ENCODE measurements at places on chromosomes 6 and 20. TPM values are rescaled to one million over a fixed set of nuclear protein-coding genes. Genes with fewer than 3 reads are reported as not detected.

DNA sequence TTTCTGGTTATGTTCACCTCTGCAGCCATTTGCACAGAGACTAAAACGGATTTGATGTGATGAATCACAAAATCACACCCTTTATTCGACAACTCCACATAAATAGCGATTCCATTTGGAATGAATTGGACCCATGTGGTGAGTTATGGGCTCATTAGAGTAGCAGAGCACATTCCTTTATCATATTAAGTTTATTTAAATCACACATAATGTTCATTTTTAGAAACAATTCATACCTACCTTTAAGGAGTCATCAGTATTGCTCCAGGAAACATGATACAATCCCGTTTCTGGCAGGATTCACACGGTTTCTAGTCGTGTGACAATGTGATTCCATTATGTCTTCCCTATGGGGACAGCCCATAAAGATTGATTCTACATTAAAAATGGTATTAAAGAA is 303.5 kb downstream of the CDH4 start:
- no peak overlapping the region for H3K27ac ChIP-seq
- no peak overlapping the region for H3K4me3 ChIP-seq
- no peaks in the 10 kb centered on the region for H3K4me1 ChIP-seq
- no peak for DNase-seq
- H3K36me3 ChIP-seq, result no peaks in the 10 kb centered on the region

DNA sequence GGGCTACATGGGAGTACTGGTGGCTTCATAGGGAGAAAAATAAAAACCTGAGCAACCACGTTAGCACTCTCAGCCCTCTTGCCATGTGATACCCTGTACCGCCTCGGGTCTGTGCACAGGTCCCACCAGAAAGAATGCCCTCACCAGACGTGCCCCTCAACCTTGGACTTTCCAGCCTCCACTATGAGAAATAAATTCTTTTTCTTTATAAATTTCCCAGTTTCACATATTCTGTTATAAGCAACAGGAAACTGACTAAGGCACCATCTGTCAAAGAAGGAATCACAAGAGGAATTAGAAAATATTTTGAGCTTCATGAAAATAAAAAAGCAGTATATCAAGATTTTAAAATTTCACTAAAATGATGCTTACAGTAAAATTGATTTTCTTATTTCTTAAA is 168.4 kb upstream of the BMP5 start:
- no peak overlapping the region for H3K4me3 ChIP-seq
- no peak overlapping the region for H3K27ac ChIP-seq
- no peaks in the 10 kb centered on the region for H3K36me3 ChIP-seq
- no peaks in the 10 kb centered on the region for H3K27me3 ChIP-seq
- no peaks in the 10 kb centered on the region for H3K4me1 ChIP-seq
- DNase-seq, result no peak

- H3K4me1 ChIP-seq, result peaks cover 8% of the 10 kb centered on the region
- H3K27ac ChIP-seq, result no peak overlapping the region
- H3K4me3 ChIP-seq, result no peak overlapping the region
- H3K27me3 ChIP-seq, result no peaks in the 10 kb centered on the region
These were observed 73.1 kb upstream of the QKI start for GRCh38 chr6:163341224-163342061.

Gene ECT2L
- not detected for total RNA-seq

- DNase-seq, result no peak
- H3K27me3 ChIP-seq, result no peaks in the 10 kb centered on the region
- peak overlapping the region; percentile 92 for H3K4me3 ChIP-seq
- H3K27ac ChIP-seq, result peak overlapping the region; percentile 94
- H3K36me3 ChIP-seq, result peaks cover 79% of the 10 kb centered on the region
These were observed 511 bp upstream of the OGFR start for GRCh38 chr20:62804021-62804626.

DNA sequence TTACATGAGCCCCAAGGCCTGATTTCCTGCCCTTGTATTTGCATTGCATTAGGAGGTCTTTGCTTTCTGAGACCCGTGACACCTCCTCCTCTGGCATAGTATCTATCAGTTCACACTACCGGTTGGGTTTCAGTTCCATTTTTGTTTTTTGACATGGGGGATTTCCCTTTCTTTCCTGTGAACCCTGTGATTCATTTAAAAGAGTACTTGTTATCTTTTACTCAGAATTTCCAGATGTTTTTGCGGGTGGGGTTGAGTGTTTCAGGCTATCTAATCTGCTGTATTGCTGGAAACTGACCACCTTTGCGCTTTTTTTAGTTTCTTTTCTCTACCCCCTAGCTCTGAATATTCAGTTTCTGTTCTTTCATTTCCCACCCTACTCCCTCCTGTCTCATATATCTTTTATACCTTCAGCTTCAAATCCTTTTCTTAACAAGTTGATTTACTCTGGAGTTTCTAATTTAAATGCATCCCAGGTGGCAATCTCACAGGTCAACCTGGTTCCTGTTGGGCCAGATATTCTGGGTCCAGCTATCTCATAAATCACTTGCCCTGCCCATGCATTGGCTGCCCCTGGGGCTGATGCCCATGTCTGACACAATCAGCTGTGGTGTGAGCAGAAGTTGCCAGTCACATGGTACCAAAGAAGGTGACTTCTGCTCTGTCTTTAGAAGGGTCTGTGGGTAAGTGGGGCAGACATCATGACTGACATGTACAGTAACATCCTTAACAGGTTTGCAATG is 14.3 kb upstream of the NCOA3 start:
- H3K27me3 ChIP-seq, result no peaks in the 10 kb centered on the region
- H3K4me3 ChIP-seq, result no peak overlapping the region
- no peak for DNase-seq
- H3K27ac ChIP-seq, result no peak overlapping the region
- H3K36me3 ChIP-seq, result no peaks in the 10 kb centered on the region

Gene KIF25
- not detected for total RNA-seq

DNA sequence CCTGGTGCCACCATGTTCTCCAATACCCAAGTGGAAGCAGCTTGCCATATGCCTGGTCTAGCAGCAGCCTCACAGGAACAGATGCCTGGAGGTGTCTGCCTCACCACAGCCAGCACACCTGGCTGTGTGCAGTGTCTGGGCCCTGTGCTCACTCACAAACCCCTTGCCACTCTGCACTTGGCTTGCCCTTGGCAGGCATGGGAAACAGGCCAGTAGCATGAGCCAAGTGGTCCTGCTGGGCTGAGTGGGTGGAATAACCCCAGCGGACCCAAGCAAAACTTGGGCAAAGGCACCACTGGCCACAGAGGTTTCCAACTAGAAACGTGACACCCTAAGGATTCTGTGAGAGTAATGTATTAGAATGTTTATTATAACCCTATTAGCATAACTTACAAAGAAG is 600.5 kb upstream of the GJE1 start:
- H3K4me1 ChIP-seq, result no peaks in the 10 kb centered on the region
- no peaks in the 10 kb centered on the region for H3K36me3 ChIP-seq
- H3K27me3 ChIP-seq, result no peaks in the 10 kb centered on the region
- H3K27ac ChIP-seq, result no peak overlapping the region
- H3K4me3 ChIP-seq, result no peak overlapping the region

DNA sequence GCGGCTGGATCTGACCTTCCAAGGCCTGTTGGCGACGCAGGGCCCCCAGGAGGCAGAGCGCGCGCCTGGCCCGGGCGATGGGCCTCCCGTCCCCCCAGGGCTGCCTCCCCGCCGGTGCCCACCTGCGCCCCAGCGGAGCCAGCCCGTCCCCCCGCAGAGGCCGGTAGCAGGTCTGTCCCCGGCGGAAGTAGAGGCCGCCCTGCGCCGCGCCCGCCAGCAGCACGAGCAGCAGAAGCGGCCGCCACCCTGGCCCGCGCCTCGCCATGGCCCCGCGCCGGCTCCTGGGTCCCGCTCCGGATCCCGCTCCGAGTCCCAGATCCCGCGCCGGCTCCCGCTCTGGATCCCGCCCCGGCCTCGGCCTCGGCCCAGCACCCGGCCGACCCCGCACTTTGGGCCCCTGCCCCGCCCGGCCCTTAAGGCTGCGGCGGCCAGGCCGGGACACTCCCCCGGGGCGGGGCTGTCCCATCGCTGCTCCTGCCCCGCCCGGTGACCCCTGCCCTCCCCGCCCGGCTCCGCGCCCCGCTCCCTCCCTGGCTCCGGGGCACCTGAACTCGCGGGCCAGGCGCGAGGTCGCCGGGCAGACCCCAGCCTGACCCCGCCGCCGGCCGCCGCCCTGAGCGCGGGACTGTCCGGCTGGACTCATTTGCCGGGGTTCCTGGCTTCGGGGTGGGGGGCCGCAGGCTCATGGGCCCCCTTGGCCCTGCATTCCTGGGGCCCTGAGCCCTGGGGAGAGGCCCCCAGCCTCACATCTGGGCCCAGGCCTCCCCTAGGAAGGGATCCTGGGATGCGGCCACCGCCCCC is at the start of gene CTSZ:
Gene CTSZ (minus strand): TSS at position 391 of the 801 bp plus-strand sequence. CDS start 126 bp downstream, at position 265.
- H3K27me3 ChIP-seq, result no peaks in the 10 kb centered on the region
- peaks cover 47% of the 10 kb centered on the region for H3K4me1 ChIP-seq
- peaks cover 49% of the 10 kb centered on the region for H3K36me3 ChIP-seq

GRCh38 chr6:167424060-167424673 is 99.3 kb downstream of the TTLL2 start:
- peaks cover 72% of the 10 kb centered on the region for H3K27me3 ChIP-seq
- no peak overlapping the region for H3K27ac ChIP-seq
- DNase-seq, result no peak
- peaks cover 9% of the 10 kb centered on the region for H3K36me3 ChIP-seq

DNA sequence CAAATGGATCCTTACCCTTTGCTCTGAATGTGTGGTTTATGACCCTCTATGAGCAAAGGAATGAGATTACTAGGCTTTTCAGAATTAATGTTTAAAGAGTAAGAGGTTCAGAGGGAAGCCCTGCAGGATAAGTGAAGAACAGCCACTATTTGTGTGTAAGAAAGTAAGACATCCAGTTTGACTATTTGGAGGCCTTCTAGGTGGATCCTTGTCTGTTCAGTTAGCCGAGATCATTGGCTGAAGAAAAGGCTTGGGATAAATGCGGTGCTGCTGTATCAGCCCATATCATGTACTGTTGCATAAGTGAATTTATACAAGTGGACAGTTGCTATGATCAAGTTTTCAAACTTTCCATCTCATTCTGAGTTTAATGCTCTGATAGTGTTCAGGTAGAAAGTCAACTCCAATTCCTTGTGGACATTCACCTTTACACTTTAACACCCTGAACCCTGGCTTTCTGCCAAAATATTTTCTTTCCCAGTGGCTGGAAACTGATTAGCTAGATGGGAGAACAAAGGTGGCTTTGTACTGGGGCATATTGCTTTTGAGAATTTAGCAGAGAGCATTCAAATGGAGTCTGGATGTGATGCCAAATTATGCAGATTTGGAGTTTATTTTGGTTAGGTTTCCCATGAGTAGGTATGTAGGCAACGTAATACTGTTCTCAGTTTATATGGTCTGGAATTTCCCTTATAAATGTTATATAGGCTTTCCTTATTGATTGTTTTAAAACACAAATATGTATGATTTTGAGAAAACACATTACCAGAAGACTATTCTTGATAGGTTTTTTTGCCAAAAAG is 15.0 kb downstream of the PARD6B start:
- H3K27ac ChIP-seq, result peak overlapping the region; percentile 86
- peaks cover 85% of the 10 kb centered on the region for H3K4me1 ChIP-seq
- DNase-seq, result peak; percentile 85
- H3K36me3 ChIP-seq, result peaks cover 97% of the 10 kb centered on the region
- peak overlapping the region; percentile 63 for H3K4me3 ChIP-seq

Gene POPDC3
- 3.8 TPM for total RNA-seq

Gene CGA
- total RNA-seq, result not detected

Gene RAB5IF
- 235 TPM for total RNA-seq

Gene DEFB114
- not detected for total RNA-seq

- DNase-seq, result no peak
- peaks cover 13% of the 10 kb centered on the region for H3K4me1 ChIP-seq
- no peaks in the 10 kb centered on the region for H3K36me3 ChIP-seq
- no peak overlapping the region for H3K4me3 ChIP-seq
- peaks cover 10% of the 10 kb centered on the region for H3K27me3 ChIP-seq
- H3K27ac ChIP-seq, result no peak overlapping the region
These were observed 76.2 kb upstream of the RPS6KA2 start for GRCh38 chr6:166703149-166703710.

- no peak overlapping the region for H3K27ac ChIP-seq
- H3K36me3 ChIP-seq, result no peaks in the 10 kb centered on the region
- no peak overlapping the region for H3K4me3 ChIP-seq
- DNase-seq, result no peak
- H3K27me3 ChIP-seq, result no peaks in the 10 kb centered on the region
These were observed 454.9 kb downstream of the C6orf118 start for GRCh38 chr6:164854526-164854925.

DNA sequence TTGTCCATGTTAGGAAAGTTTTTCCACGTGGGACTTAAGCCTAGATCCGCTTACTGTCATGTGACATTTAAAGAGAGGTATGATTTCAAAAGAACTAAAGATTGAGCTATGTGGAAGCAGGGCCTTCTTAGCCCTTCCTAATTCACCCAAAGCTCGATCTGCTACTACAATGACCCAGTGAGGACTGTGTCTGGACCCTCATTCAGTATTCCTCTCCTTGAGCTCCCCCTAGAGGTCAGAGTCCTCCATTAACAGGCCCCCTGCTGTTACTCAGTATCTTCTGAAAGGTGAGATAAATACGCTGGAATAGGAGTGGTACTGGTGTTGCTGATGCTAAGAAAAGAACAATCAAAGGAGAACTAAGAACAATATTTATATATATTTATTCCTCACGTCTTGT is 414.0 kb downstream of the GJA1 start:
- H3K27ac ChIP-seq, result no peak overlapping the region
- peak; percentile 79 for DNase-seq
- no peaks in the 10 kb centered on the region for H3K36me3 ChIP-seq

DNA sequence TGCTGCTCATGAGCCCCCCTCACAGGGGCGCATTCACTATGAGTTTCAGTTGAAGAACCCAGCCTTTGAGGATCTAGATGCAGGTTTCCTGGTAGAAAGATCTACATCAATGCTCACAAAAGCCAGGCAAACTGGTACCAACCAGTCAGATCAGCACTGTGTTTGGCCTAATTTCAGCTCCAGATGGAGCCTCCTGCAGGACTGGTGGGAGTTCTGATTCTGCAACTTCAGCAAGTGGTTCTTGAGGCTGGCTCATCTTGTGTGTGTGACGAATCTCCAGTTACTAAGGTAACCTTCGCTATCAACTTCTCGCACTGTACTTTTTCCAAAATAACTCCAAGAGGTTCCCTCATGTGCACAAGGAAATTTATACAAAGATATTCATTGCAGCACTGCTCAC is 118.8 kb downstream of the ZMYND8 start:
- H3K4me3 ChIP-seq, result no peak overlapping the region
- no peak overlapping the region for H3K27ac ChIP-seq
- no peak for DNase-seq
- no peaks in the 10 kb centered on the region for H3K27me3 ChIP-seq
- H3K36me3 ChIP-seq, result peaks cover 56% of the 10 kb centered on the region

Gene CLVS2
- total RNA-seq, result not detected

Gene HSPA1L
- total RNA-seq, result 4.2 TPM

DNA sequence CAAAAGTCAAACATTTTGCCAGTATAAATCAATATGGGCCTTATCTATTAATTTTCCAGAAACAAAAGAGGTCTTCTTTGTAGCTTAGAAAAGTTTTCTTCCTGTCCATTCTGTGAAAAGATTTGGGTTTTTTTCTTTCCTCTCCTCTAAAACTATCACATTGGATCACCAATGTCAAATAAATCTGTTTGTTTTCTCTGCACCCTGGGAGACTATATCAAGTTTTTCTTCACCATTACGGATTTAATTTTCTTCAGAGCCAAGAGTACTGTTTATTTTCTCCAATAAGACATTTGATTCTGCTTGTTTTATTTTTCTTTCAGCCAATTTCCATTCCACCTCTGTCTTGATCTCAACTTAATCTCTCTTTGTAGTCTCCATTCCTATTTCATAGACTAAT is 1.9 kb upstream of the LZTS3 start:
- DNase-seq, result no peak
- H3K27ac ChIP-seq, result no peak overlapping the region
- H3K4me3 ChIP-seq, result peak overlapping the region; percentile 84
- H3K27me3 ChIP-seq, result peaks cover 16% of the 10 kb centered on the region
- H3K36me3 ChIP-seq, result peaks cover 18% of the 10 kb centered on the region
- H3K4me1 ChIP-seq, result peaks cover 11% of the 10 kb centered on the region

Gene BEND6
- 1.8 TPM for total RNA-seq

GRCh38 chr20:36847009-36847709 is 28.8 kb upstream of the TLDC2 start:
- peaks cover 9% of the 10 kb centered on the region for H3K4me1 ChIP-seq
- peak; percentile 32 for DNase-seq
- H3K36me3 ChIP-seq, result no peaks in the 10 kb centered on the region

All from Calu3 (cell line).